ENCODE measurements at places on chromosomes 1 and 21.

DNA sequence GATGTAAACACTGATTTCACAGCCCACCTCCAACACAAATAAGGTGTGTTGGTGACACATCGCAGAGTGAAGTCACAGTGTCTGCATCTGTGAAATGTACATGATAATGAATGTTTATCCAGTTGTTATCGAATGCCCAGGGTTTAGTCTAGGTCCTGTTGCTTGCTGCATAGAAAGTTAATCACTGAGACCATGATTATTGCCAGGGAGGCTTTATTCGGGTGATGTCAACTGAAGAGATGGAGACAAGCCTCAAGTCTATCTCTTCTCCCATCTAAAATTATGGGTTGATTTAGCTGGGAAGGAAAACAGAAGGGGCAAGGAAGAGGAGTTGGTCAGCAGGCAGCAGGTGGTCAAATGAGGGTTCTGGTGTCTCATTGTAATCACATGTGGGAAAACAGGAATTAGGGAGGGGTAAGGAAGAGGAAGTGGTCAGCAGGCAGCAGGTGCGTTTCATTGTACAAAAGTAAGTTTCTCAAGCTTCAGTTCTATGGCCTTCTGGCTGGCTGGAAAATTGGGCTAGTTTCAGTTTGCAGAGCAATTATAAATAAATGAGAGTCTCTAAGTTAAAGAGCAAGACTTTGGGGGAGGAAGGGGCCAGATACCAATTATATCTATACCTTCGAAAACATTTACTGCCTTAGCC is 146.3 kb upstream of the DNAH14 start:
- no peak for DNase-seq

- DNase-seq = no peak
Observed at GRCh38 chr1:169768161-169768560, 26.5 kb downstream of the METTL18 start.

DNA sequence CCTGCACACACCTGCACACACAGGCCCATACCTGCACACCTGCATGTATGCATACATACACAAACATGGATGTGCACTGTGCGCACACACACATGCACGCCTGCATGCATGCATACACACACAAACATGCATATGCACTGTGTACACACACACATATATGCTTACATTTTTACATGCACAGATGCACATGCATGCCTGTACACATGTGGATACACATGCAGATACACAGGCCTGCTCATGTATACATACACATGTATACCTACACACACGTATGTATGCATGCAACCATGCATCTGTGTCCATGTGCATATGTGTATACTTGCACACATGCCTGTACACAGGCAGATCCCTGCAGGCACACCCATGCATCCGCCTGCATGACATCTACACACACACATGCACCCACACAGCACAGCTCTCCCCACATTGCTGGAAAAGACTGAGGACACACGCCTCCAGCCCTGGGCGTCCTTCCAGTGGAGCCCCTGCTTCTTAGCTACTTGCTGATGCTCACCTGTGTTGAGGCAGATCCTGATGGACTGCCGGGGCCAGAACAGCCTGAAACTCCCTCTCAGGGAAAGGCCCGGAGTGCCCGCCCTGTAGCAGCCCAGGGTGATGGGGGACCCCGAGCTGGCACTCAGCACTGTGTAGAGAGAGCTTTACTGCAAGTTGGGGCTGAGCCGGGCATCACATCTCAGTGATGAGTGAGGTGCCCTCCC is 28.6 kb downstream of the KRTAP10-1 start:
- DNase-seq = no peak

- DNase-seq = peak; percentile 24
Observed at GRCh38 chr1:66996018-66996682, 57.8 kb downstream of the SLC35D1 start.

DNA sequence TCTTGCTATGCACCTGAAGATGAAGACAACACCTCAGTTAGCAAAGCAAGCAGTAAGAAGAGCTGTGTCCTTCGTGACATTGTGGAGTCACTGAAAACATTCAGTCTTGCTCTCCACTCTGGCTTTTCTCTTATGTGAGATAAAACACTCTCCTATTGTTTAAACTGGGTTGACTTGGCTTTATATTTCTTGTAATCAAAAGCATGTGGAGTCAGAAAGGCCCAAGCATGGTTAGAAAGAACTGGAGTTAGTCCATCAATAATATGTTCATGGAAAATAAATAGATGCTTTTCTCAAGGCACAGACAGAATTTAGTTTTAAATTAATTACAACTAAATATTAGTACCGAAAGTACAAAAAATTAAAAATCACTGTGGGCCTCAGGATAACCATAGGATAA is 61.7 kb downstream of the UBE2U start:
- no peak for DNase-seq

DNA sequence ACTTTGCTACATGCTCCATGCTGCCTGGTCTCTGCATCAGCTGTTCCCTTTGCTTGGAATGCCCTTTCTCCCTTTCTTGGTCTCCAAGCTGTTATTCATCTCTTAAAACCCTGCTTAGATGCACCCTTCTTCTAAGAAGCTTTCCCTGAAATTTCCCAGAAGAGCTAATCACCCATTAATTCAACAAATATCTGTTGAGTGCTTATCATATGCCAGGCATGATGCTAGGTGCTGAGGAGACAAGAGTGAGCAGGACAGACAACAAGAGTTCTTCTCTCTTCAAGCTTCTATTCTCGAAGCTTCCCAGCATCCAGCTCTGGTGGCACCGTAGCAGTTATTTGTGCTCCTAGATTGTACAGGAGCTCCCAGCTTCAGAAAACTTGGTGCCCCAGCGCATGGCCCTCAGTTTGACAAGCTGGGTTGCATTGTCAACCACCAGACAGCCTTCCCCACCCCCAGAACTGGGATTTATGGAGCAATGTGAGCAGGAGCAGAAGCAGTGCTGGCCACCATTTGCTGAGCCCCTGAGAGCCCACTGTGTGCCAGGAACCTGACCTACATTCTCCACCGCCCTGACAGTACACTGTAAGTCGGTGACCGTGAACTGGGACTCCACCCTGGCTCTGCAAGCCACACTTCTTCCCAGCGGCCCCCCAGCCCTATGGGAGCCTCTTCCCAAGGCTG is 68.0 kb upstream of the ACOT11 start:
- no peak for DNase-seq

GRCh38 chr1:2914702-2915101 is 106.6 kb upstream of the ACTRT2 start:
- DNase-seq = peak; percentile 14

DNA sequence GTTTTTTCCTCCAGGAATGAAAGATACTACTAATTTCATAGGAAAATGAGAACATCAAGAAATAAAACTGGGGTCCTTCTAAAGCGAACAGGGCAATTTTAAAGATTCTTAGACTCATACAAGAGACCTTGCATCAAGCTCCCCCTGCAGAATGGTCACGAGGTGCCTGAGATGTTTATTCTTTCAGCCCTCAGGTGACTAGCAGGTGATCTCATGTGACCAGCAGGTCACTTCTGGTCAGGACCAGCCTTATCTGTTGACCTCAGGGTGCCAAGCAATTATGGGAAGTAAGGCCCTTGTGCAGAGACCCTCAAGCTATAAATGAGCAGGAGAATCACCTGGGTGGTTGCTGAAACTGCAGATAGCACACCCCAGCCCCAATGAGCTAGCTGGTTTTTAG is 20.6 kb upstream of the TMEM51 start:
- no peak for DNase-seq

DNA sequence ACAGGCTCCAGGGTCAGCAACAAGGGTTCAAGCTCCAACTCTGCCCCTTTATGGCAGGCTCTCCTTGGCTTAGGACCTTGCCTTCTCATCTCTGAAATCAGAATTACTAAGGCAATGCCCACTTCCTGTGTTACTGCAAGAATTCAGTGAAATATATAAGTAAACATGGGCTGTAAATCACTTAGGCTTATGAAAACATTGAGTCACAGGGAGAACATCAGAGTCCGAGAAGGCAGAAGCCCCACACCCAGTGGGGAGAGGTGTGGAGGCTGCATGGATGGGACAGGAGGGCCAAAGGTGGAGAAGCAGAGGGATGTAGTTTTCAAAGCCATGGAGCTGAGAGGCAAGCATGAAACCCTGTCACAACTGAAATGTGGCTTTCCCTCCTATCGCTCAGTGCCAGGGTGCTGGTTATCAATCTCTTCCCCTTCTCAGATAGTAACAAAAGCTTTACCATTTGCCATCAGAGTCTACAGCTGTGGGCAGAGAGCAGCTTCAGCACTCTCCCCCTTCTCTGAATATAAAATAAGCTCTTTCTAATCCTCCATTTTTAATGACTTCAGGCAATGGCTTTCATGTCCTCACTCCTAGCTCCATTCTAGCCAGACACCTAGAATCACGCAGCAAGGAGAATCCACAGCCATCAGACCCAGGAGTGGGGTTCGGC is 3.4 kb downstream of the RGS8 start:
- no peak for DNase-seq
